ENCODE measurements at places on chromosomes 6 and 20. TPM values are rescaled to one million over a fixed set of nuclear protein-coding genes. Genes with fewer than 3 reads are reported as not detected.

COL20A1 gene
- total RNA-seq, result 1.0 TPM

- no peak for DNase-seq
- no peaks in the 10 kb centered on the region for H3K27me3 ChIP-seq
- no peak overlapping the region for H3K4me3 ChIP-seq
- H3K36me3 ChIP-seq, result no peaks in the 10 kb centered on the region
- no peaks in the 10 kb centered on the region for H3K4me1 ChIP-seq
Observed at GRCh38 chr20:1757606-1758512, 100.3 kb upstream of the SIRPG start.

POU3F2 gene
- total RNA-seq, result not detected

- H3K36me3 ChIP-seq, result no peaks in the 10 kb centered on the region
- H3K4me3 ChIP-seq, result no peak overlapping the region
- no peak overlapping the region for H3K27ac ChIP-seq
- H3K4me1 ChIP-seq, result no peaks in the 10 kb centered on the region
- H3K27me3 ChIP-seq, result no peaks in the 10 kb centered on the region
Observed at GRCh38 chr6:155054491-155055250, 59.6 kb downstream of the TIAM2 start.

ZBTB46 gene
- 32.8 TPM for total RNA-seq

DNA sequence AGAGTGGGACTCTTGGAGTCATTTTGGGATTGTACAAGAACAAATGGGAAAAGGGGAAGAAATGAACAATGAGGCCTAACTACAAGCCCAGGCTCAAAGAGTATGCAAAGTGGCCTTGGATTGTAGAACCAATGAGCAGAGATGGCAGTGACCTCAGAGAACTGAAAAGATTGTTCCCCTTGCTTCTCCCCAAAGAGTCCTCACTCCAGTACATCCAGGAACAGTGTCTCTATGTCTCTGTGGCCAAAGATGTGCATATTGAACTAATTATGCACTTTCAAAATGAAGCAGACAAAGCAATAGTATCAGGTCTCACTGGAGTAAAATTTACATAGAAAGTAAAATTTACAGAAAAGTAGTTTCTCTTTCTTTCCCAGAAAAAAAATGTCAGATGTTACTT, 81.0 kb downstream of the SMLR1 start:
- DNase-seq, result no peak
- H3K36me3 ChIP-seq, result no peaks in the 10 kb centered on the region
- no peaks in the 10 kb centered on the region for H3K27me3 ChIP-seq
- no peak overlapping the region for H3K27ac ChIP-seq

DNA sequence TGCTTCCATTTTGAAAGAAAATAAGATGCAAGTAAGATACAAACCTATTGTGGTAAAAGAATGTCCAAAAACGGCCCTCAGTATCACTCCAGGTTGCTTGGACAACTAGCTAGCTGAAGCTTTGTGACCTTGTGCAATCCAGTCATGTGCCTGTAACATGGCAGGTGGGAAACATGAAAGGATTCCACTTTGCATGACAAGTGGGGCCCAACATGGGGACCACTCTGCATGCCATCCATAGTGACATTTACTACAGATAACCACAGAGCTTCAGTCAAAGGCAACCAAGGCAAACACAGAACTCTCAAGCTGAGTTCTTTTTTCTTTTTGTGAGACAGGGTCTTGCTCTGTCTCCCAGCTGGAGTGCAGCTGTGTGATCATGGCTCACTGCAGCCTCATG, 15.8 kb upstream of the FBXO9 start:
- no peaks in the 10 kb centered on the region for H3K27me3 ChIP-seq
- peaks cover 7% of the 10 kb centered on the region for H3K4me1 ChIP-seq
- no peak overlapping the region for H3K4me3 ChIP-seq

TNFRSF6B gene
- total RNA-seq, result 44.4 TPM

SPTLC3 gene
- total RNA-seq, result 4.7 TPM

GRCh38 chr6:143301188-143301587, 149.3 kb downstream of the ADAT2 start:
- no peak for DNase-seq
- H3K4me3 ChIP-seq, result no peak overlapping the region
- H3K4me1 ChIP-seq, result no peaks in the 10 kb centered on the region
- no peaks in the 10 kb centered on the region for H3K27me3 ChIP-seq

- H3K36me3 ChIP-seq, result peaks cover 93% of the 10 kb centered on the region
- no peak overlapping the region for H3K27ac ChIP-seq
- H3K27me3 ChIP-seq, result no peaks in the 10 kb centered on the region
- peaks cover 4% of the 10 kb centered on the region for H3K4me1 ChIP-seq
Observed at GRCh38 chr6:36478051-36478526, 35.3 kb downstream of the KCTD20 start.

KCNK16 gene
- not detected for total RNA-seq

TRMT11 gene
- 28.6 TPM for total RNA-seq

- H3K4me3 ChIP-seq, result no peak overlapping the region
- no peaks in the 10 kb centered on the region for H3K36me3 ChIP-seq
- no peak overlapping the region for H3K27ac ChIP-seq
- no peaks in the 10 kb centered on the region for H3K27me3 ChIP-seq
- no peaks in the 10 kb centered on the region for H3K4me1 ChIP-seq
Observed at GRCh38 chr20:45218124-45218523, 3.0 kb upstream of the SEMG2 start.

DNA sequence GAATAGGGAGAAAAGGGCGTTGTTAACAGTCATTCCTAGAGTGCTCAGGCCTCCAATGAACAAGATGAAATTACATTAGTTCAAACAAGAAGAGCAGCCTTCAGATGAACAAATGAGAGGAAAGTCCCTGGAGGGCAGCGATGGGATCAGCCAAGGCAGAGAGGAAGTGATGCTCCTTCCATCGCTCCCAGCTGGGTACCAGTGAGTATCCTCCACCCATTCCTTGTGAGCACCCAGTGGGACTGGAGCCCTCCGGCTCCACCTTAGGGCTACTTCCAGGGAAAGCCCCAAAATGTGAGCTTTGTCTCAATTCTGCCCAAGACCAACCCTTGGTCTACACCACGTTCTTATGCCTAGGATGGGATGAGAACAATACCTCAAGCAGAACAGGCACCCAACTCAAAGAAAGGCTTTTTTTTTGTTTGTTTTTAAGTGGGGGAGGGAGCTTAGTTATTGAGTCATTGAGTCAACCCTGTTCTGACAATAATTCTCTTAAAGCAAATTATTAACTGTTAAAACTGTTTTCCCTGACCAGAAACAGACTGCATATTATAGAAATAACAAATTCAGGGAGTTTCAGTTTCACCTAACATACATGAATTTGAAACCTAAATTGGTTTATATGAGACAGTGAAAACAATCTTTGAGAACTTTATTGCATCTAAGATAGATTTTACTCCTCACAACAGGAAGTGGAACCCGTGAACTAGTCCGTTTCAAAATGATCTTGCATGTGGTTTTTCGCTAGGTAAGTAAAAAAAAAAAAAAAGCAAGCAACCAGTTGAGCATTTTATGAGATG, 106.9 kb downstream of the IPCEF1 start:
- H3K36me3 ChIP-seq, result no peaks in the 10 kb centered on the region
- peaks cover 64% of the 10 kb centered on the region for H3K4me1 ChIP-seq
- no peak overlapping the region for H3K4me3 ChIP-seq
- H3K27me3 ChIP-seq, result no peaks in the 10 kb centered on the region
- peak overlapping the region; percentile 84 for H3K27ac ChIP-seq

GRCh38 chr6:134217798-134218140, 100.1 kb downstream of the SGK1 start:
- no peaks in the 10 kb centered on the region for H3K4me1 ChIP-seq
- no peaks in the 10 kb centered on the region for H3K27me3 ChIP-seq
- no peaks in the 10 kb centered on the region for H3K36me3 ChIP-seq
- DNase-seq, result no peak
- H3K27ac ChIP-seq, result no peak overlapping the region

- no peaks in the 10 kb centered on the region for H3K27me3 ChIP-seq
- no peak overlapping the region for H3K4me3 ChIP-seq
- H3K4me1 ChIP-seq, result peaks cover 4% of the 10 kb centered on the region
- no peaks in the 10 kb centered on the region for H3K36me3 ChIP-seq
Observed at GRCh38 chr6:140079328-140079727, 704.9 kb upstream of the CITED2 start.

DNA sequence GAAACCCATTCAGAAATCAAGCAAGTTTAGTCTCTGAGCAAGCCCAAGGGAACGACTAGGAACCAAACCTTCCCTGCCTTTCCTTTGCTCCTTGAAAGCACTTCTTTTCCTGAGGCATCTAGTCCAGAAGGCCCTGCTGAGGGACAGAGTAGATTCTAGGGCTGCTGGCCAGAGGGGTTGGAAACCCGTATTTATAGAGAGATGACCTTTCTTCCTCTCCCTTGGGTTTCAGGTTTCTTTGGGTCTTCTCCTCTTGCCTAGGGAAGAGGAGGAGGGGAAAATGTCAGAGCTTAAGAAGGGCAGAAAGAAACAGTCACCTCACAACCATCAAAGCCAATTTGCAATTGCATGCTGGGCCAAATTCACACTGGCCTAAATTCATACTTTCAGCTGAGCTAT, 5.8 kb downstream of the APOBEC2 start:
- no peak for DNase-seq
- no peak overlapping the region for H3K4me3 ChIP-seq
- H3K27me3 ChIP-seq, result no peaks in the 10 kb centered on the region
- peaks cover 72% of the 10 kb centered on the region for H3K36me3 ChIP-seq
- no peak overlapping the region for H3K27ac ChIP-seq
- peaks cover 7% of the 10 kb centered on the region for H3K4me1 ChIP-seq

DNA sequence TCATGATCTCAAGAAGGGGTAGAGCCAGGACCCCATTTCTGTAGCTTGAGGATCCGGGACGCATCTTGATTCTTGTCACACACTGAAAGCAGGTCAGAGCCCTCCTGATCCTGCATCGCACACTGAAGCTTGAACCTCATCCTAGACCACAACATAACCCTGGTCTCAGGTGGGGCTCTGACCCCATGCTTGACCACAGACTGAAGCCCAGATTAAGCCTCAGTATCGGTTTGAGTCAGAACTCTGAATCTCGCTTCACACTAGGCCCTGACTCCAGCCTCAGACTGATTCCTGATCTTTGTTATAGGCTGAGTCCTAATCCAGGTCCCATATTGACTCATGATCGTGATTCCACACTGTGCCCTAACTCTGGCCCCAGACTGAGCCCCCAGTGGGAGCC, 8.5 kb upstream of the RSPO4 start:
- no peak for DNase-seq
- no peak overlapping the region for H3K27ac ChIP-seq
- no peaks in the 10 kb centered on the region for H3K36me3 ChIP-seq

MYBL2 gene
- total RNA-seq, result 8.5 TPM

LIME1 gene
- 31.4 TPM for total RNA-seq

DNA sequence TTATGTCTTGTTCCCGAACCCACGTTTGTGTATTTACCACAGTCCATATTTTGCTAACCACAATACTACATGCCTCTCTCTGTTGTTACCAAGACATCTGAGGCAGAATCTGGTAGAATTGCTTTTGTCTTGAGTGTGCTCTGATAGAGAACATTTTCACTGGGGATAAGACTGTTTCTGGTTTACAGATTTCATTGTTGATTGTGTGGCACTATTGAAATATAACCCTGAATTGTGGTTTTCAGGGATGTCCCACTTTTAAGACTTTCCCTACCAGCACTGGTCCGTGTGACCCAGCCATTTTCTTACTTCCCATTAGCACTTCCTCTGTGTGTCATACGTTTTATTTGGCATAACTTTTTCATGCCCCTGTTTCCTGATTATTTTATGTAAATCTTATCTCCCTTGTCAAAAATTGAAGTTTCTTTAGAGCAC, 12.2 kb downstream of the NCOA7 start:
- no peak overlapping the region for H3K4me3 ChIP-seq
- peaks cover 11% of the 10 kb centered on the region for H3K36me3 ChIP-seq
- peaks cover 82% of the 10 kb centered on the region for H3K4me1 ChIP-seq
- H3K27ac ChIP-seq, result peak overlapping the region; percentile 82
- no peak for DNase-seq
- H3K27me3 ChIP-seq, result no peaks in the 10 kb centered on the region

GRCh38 chr6:156886409-156886808, 109.2 kb downstream of the ARID1B start:
- no peak for DNase-seq
- H3K36me3 ChIP-seq, result no peaks in the 10 kb centered on the region
- peak overlapping the region; percentile 1 for H3K4me3 ChIP-seq
- peak overlapping the region; percentile 40 for H3K27ac ChIP-seq
- peaks cover 100% of the 10 kb centered on the region for H3K4me1 ChIP-seq

- H3K27ac ChIP-seq, result no peak overlapping the region
- no peaks in the 10 kb centered on the region for H3K4me1 ChIP-seq
- no peaks in the 10 kb centered on the region for H3K27me3 ChIP-seq
- no peak overlapping the region for H3K4me3 ChIP-seq
Observed at GRCh38 chr20:60131375-60131774, 173.2 kb downstream of the CDH26 start.

GRCh38 chr20:3652676-3653596, 10.3 kb downstream of the GFRA4 start:
- peaks cover 13% of the 10 kb centered on the region for H3K36me3 ChIP-seq
- DNase-seq, result no peak
- H3K4me3 ChIP-seq, result no peak overlapping the region
- no peak overlapping the region for H3K27ac ChIP-seq
- peaks cover 6% of the 10 kb centered on the region for H3K4me1 ChIP-seq

- H3K4me3 ChIP-seq, result no peak overlapping the region
- H3K4me1 ChIP-seq, result peaks cover 1% of the 10 kb centered on the region
- H3K27me3 ChIP-seq, result no peaks in the 10 kb centered on the region
Observed at GRCh38 chr6:109434456-109434855, 6.0 kb downstream of the PPIL6 start.

CNR1 gene
- 3.3 TPM for total RNA-seq

DNA sequence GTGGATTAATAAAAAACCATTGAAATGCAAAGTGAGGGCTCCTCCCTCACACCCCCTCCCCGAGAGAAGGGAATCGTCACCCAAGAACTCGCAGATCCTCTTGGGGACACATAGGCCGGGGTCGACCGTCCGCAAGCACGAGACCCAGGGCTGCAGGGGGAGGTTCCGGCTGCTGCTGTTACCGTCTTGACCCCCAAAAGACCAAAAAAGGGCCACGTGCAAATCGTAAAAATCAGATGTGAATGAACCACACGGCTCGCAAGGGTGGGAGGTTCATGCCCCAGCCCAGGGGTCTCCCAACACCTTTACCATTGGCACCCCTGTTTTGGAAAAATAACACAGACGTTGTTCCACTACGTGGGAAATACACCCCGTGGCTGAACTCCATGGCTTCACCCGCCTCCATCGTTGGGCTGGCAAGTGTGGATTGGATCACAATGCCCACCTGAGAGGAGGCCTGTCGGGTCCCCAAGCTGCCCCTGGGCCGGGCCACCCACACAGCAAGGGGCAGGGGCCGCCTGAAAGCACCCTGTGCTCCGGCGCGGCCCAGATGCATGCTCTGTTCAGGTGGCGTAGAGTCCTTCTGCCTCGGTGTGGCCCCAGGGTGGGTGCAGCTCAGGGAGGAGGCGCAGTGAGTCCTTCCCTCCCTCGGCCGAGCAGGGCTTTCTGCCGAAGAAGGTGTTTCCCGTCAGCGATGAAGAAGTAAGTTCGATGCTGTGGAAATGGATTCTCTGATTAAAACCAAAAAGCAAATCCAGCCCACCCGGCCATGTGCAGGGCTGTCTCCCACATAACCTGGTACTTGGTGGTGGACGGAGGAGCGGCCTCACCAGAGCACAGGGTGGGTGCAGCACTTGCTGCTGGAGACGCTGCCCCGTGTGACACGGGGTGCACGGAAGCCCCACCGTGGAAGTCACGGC, 85.0 kb downstream of the YTHDF1 start:
- H3K27ac ChIP-seq, result no peak overlapping the region
- H3K27me3 ChIP-seq, result peaks cover 19% of the 10 kb centered on the region
- peak; percentile 60 for DNase-seq
- H3K4me3 ChIP-seq, result no peak overlapping the region
- no peaks in the 10 kb centered on the region for H3K36me3 ChIP-seq

GSTA3 gene
- not detected for total RNA-seq

CST2 gene
- total RNA-seq, result not detected

MUCL3 gene
- not detected for total RNA-seq

DUSP15 gene
- 0.69 TPM for total RNA-seq

- no peaks in the 10 kb centered on the region for H3K27me3 ChIP-seq
- H3K4me1 ChIP-seq, result no peaks in the 10 kb centered on the region
- DNase-seq, result no peak
- H3K36me3 ChIP-seq, result no peaks in the 10 kb centered on the region
- no peak overlapping the region for H3K4me3 ChIP-seq
Observed at GRCh38 chr6:160391419-160392116, 43.4 kb downstream of the SLC22A3 start.

GPR63 gene
- total RNA-seq, result 0.37 TPM
